Activated B cell treated with CpG ODN at 0.5 μM for 24 hours (primary cell): ENCODE measurements at places on chromosomes 2 and 18.

DNA sequence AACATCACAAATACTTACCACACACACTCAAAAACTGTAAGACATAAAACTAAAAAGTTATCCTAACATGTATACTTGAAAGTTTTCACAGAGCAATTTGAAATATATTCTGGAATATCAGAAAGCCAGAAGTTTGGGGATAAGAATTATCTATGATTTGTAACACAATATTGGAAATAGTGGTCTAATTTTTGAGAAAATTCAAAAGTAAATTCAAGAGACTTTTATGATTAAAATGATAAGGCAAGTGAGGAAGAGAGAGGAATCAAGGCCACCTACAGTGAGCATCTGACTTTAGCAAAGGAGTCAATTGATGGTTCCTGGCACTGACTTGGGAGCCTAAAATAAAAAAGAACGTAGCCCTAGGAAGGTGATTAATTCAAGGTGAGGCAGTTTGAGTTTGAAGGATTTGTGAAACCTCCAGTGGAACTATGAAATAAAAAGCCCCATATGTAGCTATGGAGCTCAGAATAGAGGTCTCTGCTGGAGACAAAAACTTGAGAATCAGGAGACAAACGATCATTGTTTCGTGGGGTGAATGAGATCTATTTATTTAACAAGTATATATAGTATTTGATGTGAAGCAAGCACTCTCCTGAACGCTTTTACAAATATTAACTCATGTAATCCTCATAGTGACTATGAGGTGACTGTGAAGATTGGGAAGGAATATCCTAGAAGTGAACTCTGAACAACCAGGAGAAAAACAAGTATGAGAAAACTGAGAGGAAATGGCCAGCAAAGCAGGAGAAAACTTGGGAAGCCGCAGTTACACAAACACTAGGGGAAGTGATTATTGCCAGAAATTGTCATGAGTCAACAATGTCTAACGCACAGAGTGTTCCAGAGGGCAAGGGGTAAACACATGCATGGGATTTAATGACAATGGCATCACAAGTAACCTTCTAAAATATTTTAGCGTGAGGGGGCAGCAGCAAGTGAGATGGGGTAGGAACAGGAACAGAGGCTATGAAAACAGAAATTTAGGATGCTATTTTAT is 12.8 kb downstream of the TFPI start:
- no peak for DNase-seq

GRCh38 chr18:31774962-31775361 is 14.3 kb upstream of the SLC25A52 start:
- DNase-seq: no peak

GRCh38 chr2:105454801-105455485 is 56.1 kb upstream of the FHL2 start:
- DNase-seq: no peak

DNA sequence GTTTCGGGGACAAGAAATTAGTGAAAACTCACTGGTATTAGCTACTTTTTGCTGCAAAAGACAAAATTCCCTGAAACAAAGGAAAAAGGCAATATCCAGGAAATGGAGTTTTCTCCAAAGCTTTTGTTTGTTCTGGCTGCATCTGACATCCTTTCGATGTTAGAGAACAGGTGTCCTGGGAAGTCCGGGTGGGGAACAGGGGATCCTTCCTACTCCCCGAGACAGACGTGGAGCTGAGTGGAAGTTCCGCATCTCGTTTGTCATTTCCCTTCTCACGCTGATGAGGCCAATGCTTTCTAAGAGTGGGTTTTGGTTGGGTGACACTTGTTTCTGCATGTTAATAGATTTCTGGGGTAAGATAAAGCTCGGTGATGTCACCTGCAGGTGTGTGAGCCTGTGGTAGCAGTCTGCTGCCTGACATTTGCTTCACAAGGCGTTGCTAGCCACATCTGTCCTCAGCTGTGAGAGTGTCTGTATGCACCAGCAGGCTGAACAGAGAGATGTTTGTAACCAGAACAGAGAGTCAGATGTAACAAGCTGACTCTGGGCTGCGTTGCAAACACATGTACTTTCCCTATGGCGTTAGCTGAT is 125.9 kb downstream of the ACOXL start:
- no peak for DNase-seq

DNA sequence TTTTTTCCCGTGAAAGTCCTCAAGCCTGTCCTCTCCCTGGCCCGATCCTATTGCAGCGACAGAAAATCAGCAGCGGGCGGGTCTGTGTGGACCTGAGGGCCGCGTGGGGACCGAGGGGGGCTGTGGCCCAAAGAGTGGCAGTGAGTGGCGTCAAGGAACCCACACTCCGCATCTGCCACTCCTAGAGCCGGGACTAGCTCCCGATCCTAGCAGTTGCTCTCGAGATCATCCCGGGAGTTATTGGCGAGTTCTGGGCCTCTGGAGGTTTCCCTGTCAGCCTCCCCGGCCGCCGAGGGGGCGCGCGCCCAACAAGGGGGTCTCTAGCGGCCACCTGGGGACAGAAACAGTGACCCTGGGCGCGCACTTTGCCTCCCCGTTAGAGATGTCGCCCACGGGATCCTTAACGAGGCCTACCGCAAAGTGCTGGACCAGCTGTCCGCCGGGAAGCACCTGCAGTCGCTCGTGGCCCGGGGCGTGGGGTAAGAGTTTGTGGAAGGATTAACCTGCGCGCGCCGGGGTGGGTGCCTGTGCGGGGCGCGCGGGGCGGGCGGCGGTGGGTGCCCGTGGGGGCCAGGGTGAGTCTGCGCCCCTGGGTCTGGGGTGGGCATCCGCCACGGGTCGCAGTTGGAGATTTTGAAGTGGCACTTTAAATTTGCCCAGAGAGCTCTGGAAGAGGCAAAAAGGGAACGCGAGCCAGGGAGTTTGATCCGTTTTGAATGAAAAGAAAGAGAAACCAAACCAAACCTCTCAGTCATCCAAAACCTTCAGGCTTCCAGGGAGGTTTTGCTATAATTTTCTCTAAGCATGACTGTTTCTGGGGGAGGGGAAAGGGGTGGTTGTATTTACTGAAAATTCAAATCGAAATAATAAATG is 3.5 kb downstream of the ADCYAP1 start:
- no peak for DNase-seq

GRCh38 chr18:22169011-22169888 is at the start of gene GATA6:
Gene GATA6 (plus strand): TSS chr18:22169589. CDS start chr18:22171145, 1,556 bp downstream.
- DNase-seq: no peak

- DNase-seq: no peak
These were observed 680 bp upstream of the LBH start for GRCh38 chr2:30230497-30231211.

GRCh38 chr2:38284971-38285370 is 92.1 kb downstream of the ATL2 start:
- no peak for DNase-seq

GRCh38 chr2:212842544-212843185 is 304.1 kb upstream of the ERBB4 start:
- no peak for DNase-seq

DNA sequence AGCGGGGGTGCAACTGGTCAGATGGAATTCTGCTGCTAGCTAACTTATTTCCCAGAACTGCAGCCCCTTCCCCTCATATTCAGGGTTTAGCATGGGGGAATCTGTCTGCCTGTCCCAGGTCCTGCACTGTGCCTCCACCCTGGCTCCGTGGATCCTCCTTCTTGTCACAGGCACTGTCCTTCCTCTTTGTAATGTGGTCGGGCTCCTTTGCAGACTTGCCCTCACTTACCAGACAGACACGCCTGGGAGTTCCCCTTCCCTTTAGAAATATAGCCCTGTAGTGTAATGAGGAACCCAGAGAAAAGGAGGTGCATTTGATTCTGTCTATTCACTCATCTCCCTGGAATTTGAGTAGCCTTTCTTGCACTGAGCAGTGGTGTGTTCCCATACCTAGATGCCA is 108.7 kb downstream of the TRIM43 start:
- DNase-seq: no peak

- DNase-seq: no peak
These were observed 611.6 kb downstream of the FBXO15 start for GRCh38 chr18:73535990-73536389.

DNA sequence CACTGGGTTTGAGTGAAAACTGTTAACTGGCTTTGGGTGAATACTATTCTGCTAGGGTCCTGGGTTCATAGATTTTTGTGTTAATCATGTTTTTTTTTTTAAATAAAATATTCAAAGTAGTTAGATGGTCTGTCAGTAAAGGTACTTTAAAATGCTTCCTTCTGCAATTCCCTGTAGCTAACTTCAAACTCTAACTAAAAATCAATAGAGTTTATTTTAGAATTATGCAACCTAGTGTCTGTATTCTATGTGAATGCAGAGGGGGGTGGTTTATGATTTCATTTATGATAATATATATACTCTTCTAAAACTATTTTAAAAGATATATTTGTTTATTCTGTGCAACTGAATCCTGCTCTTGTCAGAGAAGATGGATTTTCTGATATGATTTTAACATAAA is 27.9 kb downstream of the STARD6 start:
- DNase-seq: no peak
